ENCODE measurements at places on chromosomes 1 and 21.

GRCh38 chr1:150259758-150260669 lies 2.4 kb downstream of the CA14 start:
- no peak for DNase-seq

DNA sequence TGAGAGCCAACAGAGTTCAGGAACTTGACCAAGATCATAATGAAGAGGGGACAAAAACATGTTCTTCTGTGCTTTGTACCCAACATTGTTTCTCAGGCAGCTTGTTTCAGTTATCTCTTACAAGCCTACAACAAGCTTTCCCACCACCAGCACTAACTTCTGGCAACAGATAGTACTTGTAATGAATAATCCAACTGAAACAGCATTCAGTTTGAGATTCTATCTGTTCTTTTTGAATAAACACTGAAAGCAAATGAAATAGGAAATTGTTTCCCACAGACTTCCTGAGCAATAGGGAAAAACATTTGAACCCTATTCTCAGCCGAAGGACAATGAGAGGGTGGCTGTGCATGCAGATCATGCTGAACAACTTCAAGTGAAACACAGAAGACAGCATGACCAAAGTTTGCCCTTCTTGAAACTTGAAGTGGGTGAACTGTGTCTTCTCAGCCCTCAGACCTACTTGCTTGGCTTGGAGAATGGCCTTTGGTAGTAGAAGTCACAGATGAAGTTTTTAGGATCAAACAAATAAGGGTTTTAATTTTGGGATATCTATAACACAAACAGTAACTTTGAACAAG lies 11.2 kb upstream of the HOOK1 start:
- DNase-seq = no peak

GRCh38 chr1:12620488-12620865 lies 2.5 kb upstream of the DHRS3 start:
- no peak for DNase-seq

DNA sequence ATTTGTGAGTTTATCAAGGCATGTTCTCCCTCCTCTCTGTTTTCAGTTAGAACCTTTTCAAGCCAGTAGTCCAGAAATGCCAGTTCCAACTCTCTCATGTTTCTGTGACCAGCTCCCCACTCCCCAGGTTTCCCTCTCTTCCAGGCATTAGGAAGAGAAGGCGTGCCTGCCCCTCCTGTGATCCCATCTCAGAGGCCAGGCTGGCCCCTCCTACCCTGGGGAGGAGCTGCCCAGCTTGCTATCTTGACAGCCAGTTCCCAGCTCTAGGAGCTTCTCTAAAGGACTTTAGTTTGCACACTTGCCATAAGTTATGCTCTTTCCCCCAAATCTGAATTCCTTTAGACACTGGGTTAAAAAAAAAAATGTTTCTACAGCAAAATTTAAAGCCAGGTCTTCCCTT lies 8.9 kb downstream of the HYI start:
- no peak for DNase-seq

- DNase-seq = no peak
These were observed 42.4 kb upstream of the GADD45A start for GRCh38 chr1:67642629-67643028.

GRCh38 chr1:89170170-89171066 lies 5.4 kb downstream of the GBP7 start:
- DNase-seq = no peak

- no peak for DNase-seq
These were observed 31.9 kb downstream of the PLPP3 start for GRCh38 chr1:56547473-56547872.

DNA sequence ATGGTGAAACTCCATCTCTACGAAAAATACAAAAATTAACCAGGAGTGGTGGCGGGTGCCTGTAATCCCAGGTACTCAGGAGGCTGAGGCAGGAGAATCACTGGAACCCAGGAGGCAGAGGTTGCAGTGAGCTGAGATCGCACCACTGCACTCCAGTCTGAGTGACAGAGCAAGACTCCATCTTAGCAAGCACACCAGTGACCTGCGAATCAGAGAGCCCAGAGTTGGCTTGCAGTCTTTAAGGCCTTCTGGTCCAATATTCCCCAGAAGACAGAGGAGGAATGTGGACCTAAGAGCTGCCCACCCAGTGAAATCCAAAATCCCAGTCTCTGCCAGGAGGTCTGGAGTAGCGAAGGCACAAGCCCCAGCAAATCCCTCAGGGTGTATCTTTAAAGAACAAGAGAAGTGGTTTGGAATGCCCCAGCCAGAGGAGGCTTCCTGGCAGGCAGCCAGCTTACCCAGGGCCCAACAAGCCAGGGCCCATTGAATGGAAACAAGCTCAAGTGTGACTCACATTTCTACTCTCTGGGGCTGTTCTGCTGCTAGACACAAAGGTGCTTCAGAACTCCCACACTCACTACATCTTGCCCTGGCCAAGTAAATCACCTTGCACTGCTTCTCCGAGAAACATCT lies 23.9 kb downstream of the GPR161 start:
- DNase-seq = peak; percentile 75

- no peak for DNase-seq
These were observed 101.6 kb downstream of the GABPA start for GRCh38 chr21:25836396-25836795.

DNA sequence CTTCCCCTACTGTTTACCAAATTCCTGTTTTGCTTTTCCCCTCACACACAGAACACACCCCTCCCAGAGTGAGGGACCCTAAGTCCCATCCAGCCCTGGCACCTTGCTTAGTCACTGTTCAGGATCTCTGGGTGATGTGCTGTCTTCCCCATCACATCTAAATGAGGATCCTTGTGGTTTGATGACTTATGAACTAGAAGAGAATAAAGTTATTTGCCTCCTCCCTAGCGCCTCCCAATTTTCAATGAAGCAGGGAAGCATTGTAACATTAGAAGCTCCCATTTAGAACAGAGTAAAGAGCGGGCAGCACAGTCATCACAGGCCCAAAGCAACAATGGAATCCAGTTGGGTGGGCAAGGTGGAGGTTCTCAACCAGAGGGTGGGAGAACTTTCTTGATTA lies 27.0 kb downstream of the DISC1 start:
- DNase-seq = no peak

DNA sequence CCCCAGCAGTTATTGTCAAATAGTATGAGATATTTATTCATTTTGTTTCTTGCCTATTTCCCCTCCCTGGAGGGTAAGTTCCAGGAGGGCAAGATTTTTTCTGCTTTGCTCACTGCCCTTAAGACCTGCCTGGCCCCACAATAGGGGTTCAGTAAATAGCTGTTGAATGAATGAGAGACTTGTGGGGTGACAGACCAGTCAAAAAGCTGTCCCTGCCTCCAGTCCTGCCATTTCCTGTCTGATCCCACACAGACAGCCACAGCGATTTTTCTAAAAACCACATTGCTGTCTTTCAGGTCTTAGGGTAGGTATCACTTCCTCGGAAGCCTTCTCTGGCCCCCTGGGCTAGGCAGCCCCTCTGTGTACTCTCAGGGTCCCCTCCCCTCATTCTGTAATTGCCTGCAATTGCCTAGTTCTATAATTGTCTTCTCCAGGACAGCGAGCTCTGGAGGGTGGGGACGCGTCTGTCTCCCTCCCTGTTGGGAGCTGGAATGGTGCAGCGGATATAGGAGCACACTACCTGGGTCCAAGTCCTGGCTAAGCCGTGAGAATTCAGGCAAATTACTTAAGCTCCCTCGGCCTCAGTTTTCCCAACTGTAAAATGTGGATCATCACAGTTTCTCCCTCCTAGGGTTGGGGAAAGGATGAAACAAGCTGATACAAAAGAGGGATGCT lies 1.8 kb upstream of the EXTL1 start:
- no peak for DNase-seq

DNA sequence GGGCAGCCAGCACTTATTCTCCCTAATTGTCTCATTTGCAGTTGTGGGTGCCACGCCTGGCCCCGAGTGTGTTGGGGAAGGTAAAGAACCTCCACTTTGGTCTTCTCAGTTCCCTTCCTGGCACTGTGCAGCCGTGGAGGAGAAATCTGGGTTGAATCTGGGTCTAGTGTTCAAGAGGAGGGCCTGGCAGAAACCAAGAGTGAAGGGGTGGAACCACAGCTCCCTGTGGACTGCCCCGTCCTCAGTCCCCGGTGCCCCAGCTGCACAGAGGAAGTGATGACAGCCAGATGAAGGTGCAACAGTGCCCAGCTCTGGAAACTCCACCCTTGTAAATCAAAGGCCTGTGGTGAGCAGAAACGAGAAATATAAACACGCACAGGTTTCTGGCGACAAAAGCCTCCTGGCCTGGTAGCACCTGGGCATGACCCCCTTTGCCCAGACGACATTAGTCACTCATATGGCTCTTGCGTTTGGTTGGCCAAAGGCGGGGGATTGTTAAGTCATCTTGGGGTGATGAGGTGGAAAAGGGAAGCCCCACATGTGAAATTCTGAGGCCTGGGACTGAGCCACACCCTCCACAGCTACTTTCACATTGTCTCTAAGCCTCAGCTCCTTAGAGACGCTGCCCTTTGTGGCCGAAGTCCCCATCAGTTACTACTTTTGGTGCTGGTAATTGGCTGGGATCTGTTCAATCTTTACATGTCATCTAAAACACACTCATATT lies 4.2 kb upstream of the ECE1 start:
- DNase-seq = peak; percentile 93

GRCh38 chr1:1075148-1075935 lies 1.2 kb upstream of the RNF223 start:
- DNase-seq = no peak

GRCh38 chr21:16404776-16405175 lies 675.0 kb downstream of the USP25 start:
- DNase-seq = no peak

GRCh38 chr1:210882414-210883221 lies 251.3 kb downstream of the KCNH1 start:
- no peak for DNase-seq

DNA sequence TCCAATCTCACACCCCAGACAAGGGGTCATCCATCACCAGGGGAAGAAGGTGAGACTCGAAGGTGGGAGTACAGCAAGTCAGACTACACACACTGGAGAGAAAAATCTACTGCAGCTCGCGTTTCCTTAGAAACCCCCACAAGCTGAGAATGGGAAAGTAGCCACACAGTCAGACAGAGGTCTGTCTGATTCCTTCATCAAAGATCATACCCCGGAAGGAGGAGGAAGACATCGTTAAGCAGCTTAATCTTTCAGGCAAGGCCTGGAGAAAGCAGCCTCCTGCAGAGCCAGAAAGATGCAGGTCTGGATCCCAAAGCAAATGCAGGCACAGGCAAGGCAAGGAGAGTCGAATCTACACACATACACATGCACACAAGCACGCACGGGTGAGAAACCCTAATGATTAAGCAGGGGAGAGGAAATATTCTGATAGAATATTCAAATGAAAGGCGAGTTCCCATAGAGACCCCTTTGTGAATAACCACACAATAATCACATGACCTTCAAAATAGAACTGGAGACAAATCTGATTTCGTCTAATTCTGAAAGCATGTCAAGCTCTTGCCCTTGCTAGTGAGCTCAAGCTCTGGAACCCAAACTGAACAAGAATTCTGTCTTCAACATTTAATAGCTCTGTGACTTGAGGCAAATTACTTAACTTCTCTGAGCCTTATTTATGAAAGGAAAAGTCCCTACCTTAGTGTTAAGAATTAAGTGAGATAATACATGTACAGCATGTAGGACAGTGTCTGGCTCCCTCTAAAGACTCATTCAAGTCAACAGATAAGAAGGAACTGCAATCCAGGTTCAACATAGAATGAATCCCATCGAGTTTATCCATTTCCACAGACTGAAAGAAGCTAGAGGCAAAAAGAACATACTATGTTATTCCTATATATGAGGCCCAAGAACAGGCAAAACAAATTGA lies 387.8 kb downstream of the OMA1 start:
- no peak for DNase-seq

DNA sequence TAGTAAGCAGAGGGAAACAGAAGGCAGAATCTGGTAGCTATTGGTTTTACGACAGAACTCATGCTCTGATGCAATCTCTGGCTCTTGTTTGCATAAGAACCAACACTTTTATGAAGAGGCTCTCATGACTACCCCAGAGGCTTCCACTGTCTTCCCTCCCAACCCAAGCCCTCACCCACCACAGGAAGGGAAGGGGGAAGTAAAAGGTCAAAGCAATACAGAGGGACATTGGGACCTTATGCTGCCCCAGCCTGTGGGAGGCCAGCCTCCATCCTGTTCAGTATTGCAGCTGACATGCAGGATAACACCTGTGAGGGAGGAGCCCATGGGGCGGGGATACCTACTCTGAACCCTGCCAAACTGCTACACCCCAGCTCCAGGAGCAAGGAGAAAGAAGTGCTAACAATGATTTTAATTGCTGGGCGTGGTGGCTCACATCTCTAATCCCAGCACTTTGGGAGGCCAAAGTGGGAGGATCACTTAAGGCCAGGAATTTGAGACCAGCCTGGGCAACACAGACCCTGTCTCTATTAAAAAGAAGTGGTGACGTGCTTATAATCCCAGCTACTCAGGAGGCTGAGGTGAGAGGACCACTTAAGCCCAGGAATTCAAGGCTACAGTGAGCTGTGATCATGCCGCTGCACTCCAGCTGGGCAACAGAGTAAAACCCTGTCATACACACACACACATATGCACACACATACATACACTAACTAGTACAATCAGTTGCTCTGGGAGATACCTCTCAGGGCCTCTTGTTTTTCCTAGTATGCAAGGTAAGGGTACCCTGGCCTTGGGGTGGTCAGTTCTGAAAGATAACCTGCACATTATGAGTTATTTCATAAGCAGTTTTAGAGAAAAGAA lies 9.5 kb downstream of the MR1 start:
- DNase-seq = peak; percentile 88

DNA sequence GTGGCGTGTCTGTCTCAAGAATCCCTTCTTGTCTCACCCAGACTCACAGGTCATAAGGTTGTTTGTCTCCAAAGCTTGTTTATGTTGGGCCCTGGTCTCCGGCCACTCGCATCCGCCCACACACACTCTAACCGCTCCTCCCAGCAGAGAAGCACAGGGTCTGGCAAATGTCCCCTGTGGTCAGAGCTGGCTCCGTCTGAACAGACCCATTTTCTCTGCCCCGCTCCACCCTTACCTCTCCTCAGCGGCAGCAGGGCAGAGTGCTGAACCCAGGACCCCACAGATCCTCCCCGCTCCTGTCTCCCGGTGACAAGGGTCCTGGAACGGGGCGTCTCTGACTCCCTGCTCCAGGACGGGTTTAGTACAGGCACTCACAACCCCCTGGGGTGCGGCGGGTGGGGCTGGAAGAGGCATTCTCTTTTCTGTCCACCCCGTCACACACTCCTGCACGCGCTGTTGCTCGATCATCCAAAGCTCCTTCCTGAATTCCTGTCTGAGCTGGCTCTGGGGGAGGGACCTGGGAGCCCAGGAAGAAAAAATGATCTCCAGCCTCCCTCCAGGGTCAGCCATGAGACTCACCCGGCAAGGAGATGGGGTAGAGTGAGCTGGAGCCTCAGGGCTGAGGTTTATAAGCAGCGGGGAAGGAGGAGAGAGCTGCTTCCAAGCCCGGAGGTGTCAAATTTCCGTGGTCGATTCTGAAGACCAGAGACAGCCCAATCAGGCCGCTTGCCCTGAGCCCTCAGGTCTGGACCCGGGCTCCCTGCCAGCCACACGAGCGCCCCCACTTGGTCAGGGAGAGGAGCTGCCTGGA lies at the start of gene S100A13:
Gene S100A13, minus strand, starts transcription at position 602 of the 811 bp plus-strand sequence. CDS start 1,033 bp downstream, outside the sequence.
- no peak for DNase-seq

GRCh38 chr1:225250432-225250831 lies 177.4 kb downstream of the LBR start:
- DNase-seq = peak; percentile 71

Measured in suppressor macrophage treated with lipopolysaccharide for 1 hour (primary cell).